Dermis blood vessel endothelial cell (primary cell): ENCODE measurements at places on chromosomes 6 and 20.
A peak's percentile ranks its signal among the peaks of the same experiment; 100 is the strongest.

DNA sequence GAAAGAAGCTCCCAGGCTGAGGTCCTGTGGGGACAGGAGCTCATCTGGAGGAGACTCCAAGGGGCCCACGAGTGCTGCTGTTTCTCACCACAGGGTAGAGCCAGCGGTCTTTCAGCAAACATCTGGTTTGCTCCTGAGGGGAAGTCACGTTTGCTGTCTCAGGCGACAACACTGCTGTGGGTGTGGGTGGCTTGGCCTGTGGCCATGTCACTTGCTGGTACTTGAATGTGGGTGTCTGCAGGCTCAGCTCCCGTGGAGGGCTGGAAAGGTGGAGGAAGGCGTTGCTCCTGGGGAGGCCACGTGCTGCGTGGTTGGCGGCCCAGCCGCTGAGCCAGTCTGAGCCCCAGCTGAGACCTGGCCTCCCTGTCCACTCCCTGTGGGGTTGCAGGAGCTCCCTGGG, 52.8 kb upstream of the MPC1 start:
- DNase-seq, result no peak

- DNase-seq, result peak; percentile 92
Observed at GRCh38 chr20:50169329-50169823, 15.9 kb upstream of the PEDS1 start.

DNA sequence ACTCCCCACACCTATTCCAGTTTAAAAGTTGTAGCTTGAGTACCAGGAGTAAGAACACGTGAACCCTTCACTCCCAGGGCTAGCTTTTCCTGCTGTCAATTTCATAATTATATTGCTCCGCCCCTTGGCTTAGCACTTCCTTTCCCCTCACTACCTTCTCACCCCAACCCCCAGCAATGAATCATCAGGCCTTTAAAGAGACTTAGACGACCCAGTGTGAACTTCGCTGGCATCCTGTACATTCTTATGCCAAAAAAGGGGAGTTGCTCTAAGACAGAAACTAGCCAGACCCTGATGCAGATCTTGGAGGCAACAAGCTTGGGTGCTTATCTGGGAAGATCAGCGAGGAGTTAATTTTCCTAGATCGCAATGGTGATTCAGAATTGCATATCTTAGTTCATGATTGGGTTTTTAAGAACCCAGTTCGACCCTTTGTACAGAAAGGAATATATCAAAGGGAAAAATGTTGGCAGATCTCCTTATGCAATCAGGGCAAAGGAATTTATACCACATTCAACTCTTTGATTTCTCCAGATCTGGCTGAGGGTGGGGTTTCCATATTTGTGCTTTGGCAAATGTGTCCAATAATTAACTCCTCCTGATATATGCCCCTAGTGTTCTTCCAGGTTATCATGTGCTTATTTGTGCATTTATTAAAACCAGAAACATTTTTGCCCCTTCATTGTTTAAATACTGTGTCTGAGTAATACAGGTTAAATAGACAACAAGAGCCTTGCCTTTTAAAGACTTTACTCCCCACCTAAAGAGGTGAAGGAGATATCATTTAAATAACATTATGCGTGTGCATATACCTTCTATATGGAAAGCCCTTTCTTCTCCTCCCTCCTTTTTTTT, 8.1 kb upstream of the ATXN1 start:
- peak; percentile 93 for DNase-seq

GRCh38 chr20:15236812-15237211, 899.4 kb upstream of the FLRT3 start:
- DNase-seq, result peak; percentile 78

DNA sequence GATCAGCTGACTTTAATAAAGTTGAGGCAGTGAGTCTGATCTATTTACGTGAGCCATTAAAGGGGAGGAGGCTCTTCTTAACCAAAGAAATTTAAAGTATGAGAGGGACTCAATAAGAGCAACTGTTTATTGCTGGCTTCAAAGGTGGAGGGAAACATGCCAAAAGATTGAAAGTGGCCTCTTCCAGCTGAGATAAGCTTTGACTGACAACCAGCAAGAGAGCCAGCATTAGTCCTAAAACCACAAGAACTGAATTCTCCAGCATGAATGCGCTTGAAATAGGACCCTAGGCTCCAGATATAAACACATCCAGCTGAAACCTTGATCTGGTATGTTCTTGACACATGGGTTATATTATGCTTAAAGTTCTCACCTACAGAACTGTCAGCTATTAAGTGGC, 123.1 kb upstream of the GJE1 start:
- no peak for DNase-seq

- DNase-seq, result no peak
Observed at GRCh38 chr20:25120457-25120856, 38.5 kb upstream of the VSX1 start.

- no peak for DNase-seq
Observed at GRCh38 chr6:90439586-90439985, 142.9 kb upstream of the BACH2 start.

- peak; percentile 39 for DNase-seq
Observed at GRCh38 chr6:37624606-37625574, 72.8 kb downstream of the MDGA1 start.

DNA sequence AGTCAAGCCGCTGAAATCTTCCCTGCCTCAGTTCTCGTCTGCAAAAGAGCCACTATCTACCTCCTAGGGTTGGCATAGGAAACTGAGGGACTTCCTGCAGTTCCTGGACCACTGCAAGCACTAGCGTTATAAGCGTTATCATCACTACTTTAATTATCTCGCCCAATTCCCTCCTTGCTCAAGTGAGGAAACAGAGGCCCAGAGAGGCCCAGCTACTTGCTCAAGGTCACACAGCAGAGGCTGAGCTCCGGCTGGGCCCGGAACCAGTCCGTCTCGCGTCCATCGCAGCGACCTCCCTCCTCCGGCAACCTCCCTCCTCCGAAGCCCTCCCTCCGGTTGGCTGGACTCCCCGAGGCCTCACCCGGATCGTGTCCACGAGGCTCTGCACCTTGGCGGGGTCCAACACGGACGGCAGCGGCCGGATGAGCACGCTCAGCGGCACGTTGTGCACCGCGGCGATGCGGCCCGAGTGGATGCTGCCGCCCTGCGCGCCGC, 338 bp downstream of the SRXN1 start:
- peak; percentile 51 for DNase-seq

GRCh38 chr6:11953641-11954040, 58.5 kb upstream of the HIVEP1 start:
- no peak for DNase-seq

DNA sequence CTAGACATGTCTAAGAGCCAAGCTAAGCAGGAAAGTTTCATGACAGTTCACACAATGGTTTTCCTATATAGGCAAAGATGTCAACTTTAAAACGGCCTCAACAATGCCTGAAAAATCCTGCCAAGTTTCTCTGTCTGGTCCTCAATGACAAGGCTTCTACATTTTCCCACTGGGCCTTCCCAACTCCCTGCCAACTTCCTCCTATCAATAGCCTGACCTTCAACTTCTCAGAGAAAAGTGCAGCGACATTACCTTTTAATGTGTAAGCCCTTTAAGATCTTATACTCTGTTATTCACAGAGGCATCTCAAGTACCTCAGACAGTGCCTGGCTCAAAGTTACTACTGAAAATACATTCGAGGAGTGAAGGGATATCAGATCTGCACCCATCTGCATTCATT, 56.2 kb upstream of the BTBD3 start:
- DNase-seq, result no peak

GRCh38 chr6:146914489-146915483, 289.4 kb upstream of the STXBP5 start:
- DNase-seq, result peak; percentile 93

DNA sequence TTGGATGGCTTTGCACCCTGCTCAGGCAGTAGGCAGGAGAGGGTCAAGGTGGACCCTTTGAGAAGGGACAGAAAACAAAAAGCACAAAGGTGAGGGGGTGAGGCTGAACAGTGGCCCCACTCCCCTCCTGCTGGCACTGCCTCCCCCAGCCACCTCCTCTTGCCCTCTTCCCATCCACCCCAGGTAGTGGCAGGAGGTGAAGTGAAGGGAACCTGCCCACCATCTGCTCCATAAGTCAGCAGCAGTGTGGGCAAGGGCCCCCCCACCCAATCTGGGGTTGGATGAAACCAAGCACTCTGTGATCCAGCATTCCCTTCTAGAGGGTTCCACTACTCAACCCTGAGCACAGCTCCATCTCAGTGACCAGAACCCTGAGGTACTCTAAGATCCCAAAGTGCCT, 26.1 kb upstream of the SLC22A7 start:
- no peak for DNase-seq

GRCh38 chr20:62362991-62363919, 3.9 kb downstream of the LAMA5 start:
- DNase-seq, result peak; percentile 43

DNA sequence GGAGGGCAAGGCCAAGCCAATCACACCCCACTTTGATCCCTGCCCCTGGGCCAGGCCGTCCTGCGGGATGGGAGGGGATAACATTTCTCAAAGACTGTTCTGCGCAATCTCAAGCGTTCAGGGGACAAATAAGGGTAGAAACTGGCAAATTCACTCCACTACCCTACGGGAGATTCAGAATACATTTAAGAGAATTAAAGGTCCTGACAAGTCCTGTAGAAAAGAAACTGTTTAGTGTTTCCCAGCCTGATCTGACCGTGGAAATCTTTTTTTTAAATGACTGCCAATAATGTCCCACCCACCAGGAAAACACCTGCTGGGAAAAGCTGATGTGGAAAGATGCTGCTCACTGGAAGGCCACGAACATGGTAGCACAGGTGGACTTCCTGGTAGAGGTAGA, 140.6 kb upstream of the RNF24 start:
- DNase-seq, result no peak

GRCh38 chr6:45584127-45584526, 206.4 kb upstream of the SUPT3H start:
- no peak for DNase-seq

DNA sequence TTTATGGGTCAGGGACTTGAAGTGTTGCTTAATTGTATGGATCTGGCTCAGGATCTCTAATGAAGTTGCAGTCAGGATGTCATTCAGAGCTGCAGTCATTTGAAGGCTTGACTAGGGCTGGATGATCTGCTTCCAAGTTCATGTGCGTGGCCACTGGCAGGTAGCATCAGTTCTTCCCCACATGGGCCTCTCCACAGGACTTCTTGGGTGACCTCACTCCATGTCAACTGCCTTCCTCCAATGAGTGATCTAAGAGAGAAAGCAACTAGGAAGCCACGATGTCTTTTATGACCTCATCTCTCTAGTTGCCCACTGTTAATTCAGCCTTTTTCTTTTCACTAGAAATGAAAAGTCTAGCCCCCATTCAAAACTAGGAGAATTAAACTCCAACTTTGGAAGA, 104.1 kb downstream of the COL9A1 start:
- DNase-seq, result no peak

- DNase-seq, result no peak
Observed at GRCh38 chr6:87180105-87180728, 24.9 kb downstream of the ZNF292 start.

DNA sequence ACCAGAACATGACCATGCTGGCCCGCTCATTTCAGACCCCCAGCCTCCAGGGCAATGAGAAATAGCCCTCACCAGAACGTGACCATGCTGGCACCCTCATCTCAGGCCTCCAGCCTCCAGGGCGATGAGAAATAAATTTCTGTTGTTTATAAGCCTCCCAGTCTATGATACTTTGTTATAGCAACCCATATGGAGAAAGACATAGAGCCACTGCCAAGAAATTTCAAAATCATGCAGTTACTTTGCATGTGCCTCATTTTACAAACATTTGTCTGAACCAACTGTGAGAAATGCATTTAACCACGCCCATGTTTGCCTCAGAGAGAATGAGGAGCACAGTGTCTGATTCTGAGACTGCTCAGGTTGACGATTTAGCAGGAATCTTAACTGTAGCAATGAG, 15.5 kb downstream of the CYP39A1 start:
- DNase-seq, result no peak

DNA sequence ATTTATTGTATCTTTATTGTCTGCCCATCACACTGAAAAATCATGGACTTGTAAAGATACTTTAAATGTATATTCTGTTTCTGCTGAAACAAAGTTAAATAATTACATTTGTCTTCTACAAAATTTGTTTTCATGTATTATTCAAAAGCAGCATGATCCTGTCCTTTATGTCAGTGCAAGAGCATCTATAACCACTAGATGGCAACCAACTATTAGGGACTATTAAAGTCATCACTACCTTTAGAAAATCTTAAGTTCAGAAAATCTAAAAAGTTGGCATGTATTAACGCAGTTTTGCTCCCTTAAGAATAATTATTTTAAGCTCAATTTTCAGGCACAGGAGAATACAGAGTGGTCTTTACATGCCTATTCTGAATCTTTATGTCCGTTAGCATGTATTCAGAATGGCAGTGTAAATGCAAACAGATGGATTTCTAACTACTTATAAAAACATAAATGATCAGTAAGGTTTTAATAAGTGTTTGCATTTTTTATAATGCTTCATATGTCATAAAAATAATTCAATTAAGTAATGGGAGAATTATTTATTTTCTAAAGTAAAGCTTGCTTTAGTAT, 17.8 kb downstream of the TMEM30A start:
- peak; percentile 79 for DNase-seq

- DNase-seq, result peak; percentile 92
Observed at GRCh38 chr6:85403331-85404015, 46.4 kb upstream of the NT5E start.

- no peak for DNase-seq
Observed at GRCh38 chr6:109718991-109719390, 27.9 kb downstream of the FIG4 start.

- DNase-seq, result peak; percentile 80
Observed at GRCh38 chr6:25788305-25788922, 33.9 kb downstream of the SLC17A4 start.

- DNase-seq, result no peak
Observed at GRCh38 chr20:61803915-61804751, 261.5 kb downstream of the TAF4 start.

- DNase-seq, result no peak
Observed at GRCh38 chr6:53327017-53327395, 21.7 kb downstream of the ELOVL5 start.

GRCh38 chr20:37627060-37627766, 66.6 kb upstream of the CTNNBL1 start:
- DNase-seq, result peak; percentile 74

GRCh38 chr6:156776840-156777576, at the start of gene ARID1B:
ARID1B (plus strand) TSS chr6:156777378; CDS start chr6:156777681, 303 bp downstream.
- peak; percentile 87 for DNase-seq

GRCh38 chr6:128275030-128275429, 245.4 kb downstream of the PTPRK start:
- peak; percentile 58 for DNase-seq

GRCh38 chr6:18021166-18021850, 33.9 kb upstream of the KIF13A start:
- DNase-seq, result no peak

- no peak for DNase-seq
Observed at GRCh38 chr20:62961310-62961783, 8.8 kb downstream of the SLC17A9 start.

- DNase-seq, result no peak
Observed at GRCh38 chr20:22412977-22413868, 171.1 kb downstream of the FOXA2 start.

GRCh38 chr6:169186496-169187169, 67.0 kb downstream of the THBS2 start:
- DNase-seq, result no peak
